Esophagus muscularis mucosa (tissue), 4 donors: ENCODE measurements at places on chromosomes 11 and 22. TPM values are rescaled to one million over a fixed set of nuclear protein-coding genes. Genes with fewer than 3 reads are reported as not detected.

GRCh38 chr22:32552521-32552920 lies 77.9 kb downstream of the FBXO7 start:
- peaks cover 1% of the 10 kb centered on the region for H3K4me1 ChIP-seq
- no peaks in the 10 kb centered on the region for H3K27me3 ChIP-seq
- H3K27ac ChIP-seq, result no peak overlapping the region

GRCh38 chr11:2649848-2650247 lies 49.9 kb downstream of the KCNQ1OT1 start:
- no peak for DNase-seq
- no peaks in the 10 kb centered on the region for H3K4me1 ChIP-seq
- no peak overlapping the region for H3K4me3 ChIP-seq
- H3K27me3 ChIP-seq, result no peaks in the 10 kb centered on the region
- H3K36me3 ChIP-seq, result no peaks in the 10 kb centered on the region

- DNase-seq, result peak; percentile 90
- H3K4me3 ChIP-seq, result no peak overlapping the region
- H3K27me3 ChIP-seq, result no peaks in the 10 kb centered on the region
- no peaks in the 10 kb centered on the region for H3K4me1 ChIP-seq
Observed at GRCh38 chr11:70064726-70065317, 13.3 kb upstream of the ANO1 start.

The INCENP gene
- total RNA-seq, result 14.2 TPM

- H3K4me3 ChIP-seq, result no peak overlapping the region
- H3K27me3 ChIP-seq, result no peaks in the 10 kb centered on the region
- peaks cover 5% of the 10 kb centered on the region for H3K4me1 ChIP-seq
- no peak for DNase-seq
- H3K36me3 ChIP-seq, result no peaks in the 10 kb centered on the region
Observed at GRCh38 chr11:70467201-70468085, 69.1 kb downstream of the CTTN start.

- H3K36me3 ChIP-seq, result peaks cover 84% of the 10 kb centered on the region
- no peaks in the 10 kb centered on the region for H3K4me1 ChIP-seq
- no peak overlapping the region for H3K27ac ChIP-seq
- DNase-seq, result no peak
- H3K27me3 ChIP-seq, result no peaks in the 10 kb centered on the region
- H3K4me3 ChIP-seq, result no peak overlapping the region
Observed at GRCh38 chr22:35266277-35266676, 9.0 kb downstream of the HMGXB4 start.

The SF3B2 gene
- total RNA-seq, result 160 TPM

DNA sequence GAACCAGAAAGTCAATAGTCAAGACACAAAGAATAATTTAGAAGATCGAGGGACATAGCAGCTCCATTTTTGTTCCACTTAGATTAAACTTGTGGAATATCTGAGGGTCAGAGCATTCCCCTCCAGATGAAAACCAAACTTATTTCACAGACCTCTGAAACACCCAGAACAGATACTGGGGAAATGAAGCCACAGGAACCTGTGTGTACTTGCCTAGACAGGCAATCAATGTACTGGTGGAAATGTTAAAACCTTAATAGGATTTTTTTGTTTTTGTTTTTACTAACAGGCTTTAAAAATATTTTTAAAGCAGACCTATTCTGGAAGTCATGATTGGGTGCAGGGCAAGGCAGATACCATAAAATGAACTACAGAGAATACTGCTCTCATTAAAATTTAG lies 4.1 kb upstream of the FAR1 start:
- H3K36me3 ChIP-seq, result no peaks in the 10 kb centered on the region
- no peaks in the 10 kb centered on the region for H3K27me3 ChIP-seq
- H3K4me3 ChIP-seq, result no peak overlapping the region
- H3K27ac ChIP-seq, result no peak overlapping the region
- no peak for DNase-seq

DNA sequence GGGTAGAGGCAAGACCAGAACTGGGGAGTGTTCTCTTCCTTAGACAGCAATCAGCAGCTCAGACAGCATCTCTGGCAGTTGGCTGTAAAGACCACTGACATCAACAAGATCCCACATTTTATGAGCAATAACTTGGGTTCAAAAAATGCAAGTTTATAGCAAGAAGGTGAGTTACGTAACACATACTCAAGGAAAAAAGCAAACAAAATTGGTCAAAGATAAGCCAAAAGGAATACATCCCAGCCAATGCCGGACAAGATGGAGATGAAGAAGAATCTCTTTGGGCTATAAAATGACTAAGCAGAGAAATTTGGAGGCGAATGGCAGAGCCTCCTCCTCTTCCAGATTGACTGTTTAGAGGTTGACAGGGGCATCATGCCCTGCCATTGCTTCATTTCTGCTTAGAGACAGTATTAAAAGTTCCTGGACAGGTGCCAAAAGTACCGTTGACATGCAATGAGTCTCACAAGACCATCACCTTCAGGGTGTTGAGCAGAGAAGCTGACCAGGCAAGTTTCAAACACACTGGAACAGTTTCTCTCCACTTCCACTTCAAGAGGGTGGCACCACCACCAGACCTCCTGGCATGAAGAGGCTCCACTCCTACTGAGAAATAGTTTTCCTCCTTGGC lies 55.9 kb downstream of the ENDOD1 start:
- H3K36me3 ChIP-seq, result no peaks in the 10 kb centered on the region
- H3K4me3 ChIP-seq, result no peak overlapping the region
- no peaks in the 10 kb centered on the region for H3K27me3 ChIP-seq
- DNase-seq, result no peak
